RCC 7860 (cell line): ENCODE measurements at places on chromosomes 11 and 22.
A peak's percentile ranks its signal among the peaks of the same experiment; 100 is the strongest.

- no peak for DNase-seq
Measured at GRCh38 chr22:49997251-49997599, 15.3 kb downstream of the IL17REL start.

GRCh38 chr11:26677566-26677965 lies 44.3 kb downstream of the SLC5A12 start:
- no peak for DNase-seq

GRCh38 chr11:57762235-57762861 lies 746 bp downstream of the CTNND1 start:
- DNase-seq: no peak

- no peak for DNase-seq
Measured at GRCh38 chr22:45469281-45470073, 33.2 kb upstream of the FBLN1 start.

DNA sequence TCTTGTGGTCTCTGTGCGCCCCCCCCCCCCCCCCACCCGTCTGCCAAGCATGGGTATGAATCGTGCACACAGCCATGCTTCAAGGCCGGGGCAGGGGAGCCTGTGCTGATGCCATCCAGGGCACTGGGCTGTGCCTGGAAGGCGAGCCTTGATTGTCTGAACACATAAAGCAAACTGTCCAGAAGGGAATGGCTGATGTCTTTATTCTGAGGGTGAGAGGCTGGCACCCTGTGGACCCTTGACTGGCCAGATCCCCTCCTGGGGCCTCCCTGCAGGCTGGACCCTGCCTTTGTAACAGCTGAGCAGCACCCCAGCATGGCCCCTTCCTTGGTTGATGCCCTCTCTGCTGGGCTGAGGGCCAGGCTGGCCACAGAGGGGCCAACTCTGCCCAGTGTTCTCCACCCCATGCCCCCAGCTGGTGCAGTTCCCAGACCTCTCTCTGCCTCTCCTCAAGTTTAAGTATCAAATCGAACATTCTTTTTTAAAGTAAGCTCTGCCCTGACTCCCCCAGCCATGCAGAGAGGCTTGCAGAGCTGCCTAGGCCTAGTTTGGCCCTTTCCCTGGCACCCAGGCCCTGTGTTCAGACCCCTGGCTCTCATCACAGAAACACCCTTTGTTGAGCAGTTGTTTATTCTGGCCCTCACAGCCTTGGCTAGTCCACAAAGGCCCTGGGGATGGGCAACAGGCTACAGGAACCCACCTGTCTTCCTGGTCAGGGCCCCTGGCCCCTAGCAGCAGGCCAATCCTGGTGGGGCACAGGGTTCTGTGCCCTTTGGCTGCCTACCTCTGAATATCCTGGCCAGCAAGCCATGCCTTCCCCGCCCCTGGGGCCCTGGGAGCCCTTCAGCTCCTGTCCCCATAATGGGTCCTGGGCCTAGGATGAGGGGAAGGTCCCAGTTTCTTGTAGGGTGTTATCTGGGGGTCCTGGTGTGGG lies 3.9 kb upstream of the RANBP1 start:
- no peak for DNase-seq

GRCh38 chr22:22815397-22816170 lies 72.0 kb upstream of the IGLL5 start:
- no peak for DNase-seq

GRCh38 chr11:6708876-6709275 lies 25.7 kb upstream of the MRPL17 start:
- no peak for DNase-seq

DNA sequence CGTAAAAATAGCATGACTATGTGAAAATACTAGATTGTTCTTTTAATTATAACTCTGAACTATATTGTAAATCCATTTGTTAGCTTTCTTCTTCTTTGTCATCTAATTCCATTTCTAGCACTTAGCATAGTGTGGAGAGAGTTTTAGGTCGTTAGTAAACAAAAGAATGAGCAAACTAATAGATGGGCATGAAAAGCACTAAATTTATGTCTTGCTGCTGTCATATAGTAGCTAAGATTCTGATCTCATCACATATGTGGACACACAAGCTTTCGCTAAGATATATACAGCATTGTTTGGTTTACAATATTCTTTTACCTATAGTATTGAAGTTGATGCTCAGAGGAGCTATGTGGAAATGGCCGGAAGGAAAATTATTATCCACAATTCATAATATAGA lies 370.5 kb downstream of the CNTN5 start:
- DNase-seq: no peak

- DNase-seq: no peak
Measured at GRCh38 chr22:36546092-36546804, 17.3 kb upstream of the EIF3D start.

GRCh38 chr22:47372596-47373385 lies 610.3 kb downstream of the TBC1D22A start:
- no peak for DNase-seq

DNA sequence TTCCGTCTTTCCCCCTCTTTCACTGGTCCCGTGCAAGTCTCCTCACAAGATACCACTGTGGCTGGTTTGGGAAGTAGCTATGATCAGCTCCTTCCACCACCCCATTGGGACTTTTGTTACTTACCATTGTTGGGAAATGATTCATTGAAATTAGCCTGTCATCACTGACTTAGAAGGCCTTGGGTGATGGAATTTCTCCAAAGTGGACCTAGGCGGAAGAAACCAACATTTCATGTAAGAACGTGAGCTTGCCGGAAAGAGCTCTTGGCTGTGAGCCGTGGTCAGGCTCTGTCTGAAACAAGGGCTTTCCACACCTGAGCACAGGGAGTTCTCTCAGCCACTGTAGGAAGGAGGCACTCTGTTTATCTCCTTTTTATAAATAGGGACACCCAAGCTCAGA lies 23.5 kb upstream of the CRYBB3 start:
- DNase-seq: no peak

GRCh38 chr11:69356703-69357457 lies 62.9 kb downstream of the MYEOV start:
- no peak for DNase-seq

DNA sequence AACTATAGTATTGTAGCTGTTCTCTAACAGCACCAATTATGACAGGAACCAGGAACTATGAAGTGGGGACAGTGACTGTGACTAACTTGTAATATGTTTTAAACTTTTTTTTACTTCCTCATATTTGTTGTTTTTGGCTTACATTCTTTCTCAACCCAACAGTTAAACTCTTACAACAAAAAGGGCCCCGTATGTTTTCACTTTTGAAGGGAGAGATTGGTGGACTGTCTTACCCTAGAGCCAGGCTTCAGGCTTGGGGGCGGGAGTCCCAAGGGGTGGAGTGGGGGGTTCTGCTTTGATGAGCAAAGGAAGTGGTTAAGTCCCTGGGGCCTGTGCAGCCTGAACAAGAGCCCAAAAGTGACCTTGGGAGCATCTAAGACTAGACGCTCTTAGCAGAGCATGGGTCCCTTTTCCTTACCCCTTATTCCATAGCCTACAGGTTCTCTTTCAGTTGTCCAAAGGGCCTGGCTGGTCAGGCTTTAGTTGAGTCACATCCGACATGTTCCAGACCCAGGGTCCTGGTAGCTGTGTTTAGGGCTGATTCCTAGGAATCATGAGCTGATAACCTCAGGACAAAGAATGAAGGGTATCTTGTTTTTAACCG lies 38.8 kb downstream of the STIM1 start:
- no peak for DNase-seq

- DNase-seq: no peak
Measured at GRCh38 chr22:23713696-23714595, 23.1 kb downstream of the RGL4 start.

GRCh38 chr11:21396342-21397008 lies 727.1 kb downstream of the NELL1 start:
- no peak for DNase-seq

- DNase-seq: no peak
Measured at GRCh38 chr11:68682531-68682961, 1.8 kb upstream of the GAL start.

- DNase-seq: peak; percentile 32
Measured at GRCh38 chr22:49638788-49639187, 188.9 kb downstream of the BRD1 start.

DNA sequence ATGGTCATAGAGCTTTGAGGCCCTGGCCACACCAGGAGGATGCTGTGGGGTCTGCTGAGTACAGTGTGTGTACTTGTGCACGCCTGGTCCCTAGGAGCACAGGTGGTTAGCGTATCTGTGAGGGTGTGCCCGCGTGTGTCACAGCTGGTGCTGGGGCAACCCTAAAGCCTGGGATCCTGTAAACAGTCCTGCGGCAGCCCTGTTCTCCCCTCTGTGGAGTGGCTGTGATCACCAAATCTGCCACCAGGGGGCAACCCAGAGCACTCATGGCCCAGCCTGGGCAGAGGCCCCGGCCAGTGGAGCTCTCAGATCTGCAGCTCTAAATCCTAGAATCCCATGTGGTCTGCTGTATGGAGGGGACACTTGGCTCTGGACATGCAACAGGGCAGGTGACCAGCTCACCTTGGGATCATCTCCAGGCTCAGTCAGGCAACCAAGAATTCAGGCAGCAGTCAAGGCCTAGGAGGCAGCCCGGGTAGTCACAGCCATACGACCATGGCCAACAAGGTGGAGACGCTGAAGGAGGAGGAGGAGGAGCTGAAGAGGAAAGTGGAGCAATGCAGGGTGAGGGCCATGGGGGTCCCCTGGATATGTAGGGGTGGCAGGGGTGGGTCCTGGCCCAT lies 3.9 kb downstream of the SH3BP1 start:
- peak; percentile 36 for DNase-seq

DNA sequence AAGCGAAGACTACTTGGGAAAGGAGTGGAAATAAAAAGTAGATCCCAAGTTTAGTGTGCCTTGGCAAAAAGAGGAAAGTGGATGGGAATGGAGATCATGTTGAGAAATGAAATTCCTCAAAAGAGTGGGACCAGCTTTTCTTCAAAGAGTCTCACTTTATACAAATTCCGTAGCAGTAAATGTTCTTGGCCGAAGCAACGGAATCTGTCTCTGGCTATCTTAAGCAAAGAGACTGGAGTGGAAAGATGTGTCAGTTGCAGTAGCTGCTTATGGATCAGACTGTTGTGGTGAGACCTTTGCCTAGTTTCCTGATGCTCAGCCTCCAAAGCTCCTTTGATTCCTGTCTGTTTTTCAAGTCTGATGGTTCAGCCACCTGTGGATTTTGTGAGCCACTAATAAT lies 73.6 kb downstream of the CSTPP1 start:
- DNase-seq: no peak

- DNase-seq: no peak
Measured at GRCh38 chr11:78808923-78809322, 234.3 kb upstream of the NARS2 start.

GRCh38 chr11:72673943-72674828 lies at the start of gene PDE2A:
Gene PDE2A, minus strand, starts transcription at chr11:72674422. Its CDS starts 215 bp downstream, at chr11:72674207.
- DNase-seq: no peak

GRCh38 chr22:24072361-24072760 lies 61.3 kb downstream of the CABIN1 start:
- no peak for DNase-seq

DNA sequence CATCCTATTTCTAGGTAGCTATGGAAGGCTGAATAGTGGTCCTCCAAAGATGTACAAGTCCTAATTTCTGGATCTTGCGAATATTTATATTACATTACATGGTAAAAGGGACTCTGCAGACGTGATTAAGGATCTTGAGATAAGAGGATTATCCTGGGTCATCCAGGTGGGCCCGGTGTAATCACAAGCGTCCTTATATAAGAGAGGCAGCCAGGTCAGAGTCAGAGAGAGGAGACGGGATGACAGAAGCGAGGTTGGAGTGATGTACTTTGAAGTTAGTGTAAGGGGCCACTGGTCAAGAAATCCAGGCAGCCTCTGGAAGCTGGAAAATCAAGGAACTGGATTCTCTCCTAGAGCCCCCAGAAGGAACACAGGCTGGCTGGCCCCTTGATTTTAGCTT lies 70.1 kb upstream of the MYOD1 start:
- DNase-seq: no peak

DNA sequence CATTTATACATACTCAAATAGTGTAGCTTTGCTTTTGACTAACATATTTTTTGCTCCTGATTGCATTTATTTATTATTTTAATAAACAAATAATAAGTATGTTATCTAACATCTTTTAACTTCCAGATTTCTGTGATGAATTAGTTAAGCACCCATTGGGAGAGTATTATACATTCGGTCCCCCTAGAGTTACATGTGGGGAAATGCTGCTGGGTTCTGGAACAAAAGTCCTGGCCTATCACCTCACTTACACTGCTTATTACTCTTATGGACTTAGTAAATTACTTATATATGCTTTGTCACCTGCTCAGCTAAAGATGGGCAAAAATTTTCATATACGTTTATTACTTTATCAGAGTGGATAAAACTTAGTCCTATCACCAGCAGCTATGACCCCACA lies 1163.0 kb downstream of the FAM181B start:
- no peak for DNase-seq
